ENCODE measurements at places on chromosomes 16 and 17.

DNA sequence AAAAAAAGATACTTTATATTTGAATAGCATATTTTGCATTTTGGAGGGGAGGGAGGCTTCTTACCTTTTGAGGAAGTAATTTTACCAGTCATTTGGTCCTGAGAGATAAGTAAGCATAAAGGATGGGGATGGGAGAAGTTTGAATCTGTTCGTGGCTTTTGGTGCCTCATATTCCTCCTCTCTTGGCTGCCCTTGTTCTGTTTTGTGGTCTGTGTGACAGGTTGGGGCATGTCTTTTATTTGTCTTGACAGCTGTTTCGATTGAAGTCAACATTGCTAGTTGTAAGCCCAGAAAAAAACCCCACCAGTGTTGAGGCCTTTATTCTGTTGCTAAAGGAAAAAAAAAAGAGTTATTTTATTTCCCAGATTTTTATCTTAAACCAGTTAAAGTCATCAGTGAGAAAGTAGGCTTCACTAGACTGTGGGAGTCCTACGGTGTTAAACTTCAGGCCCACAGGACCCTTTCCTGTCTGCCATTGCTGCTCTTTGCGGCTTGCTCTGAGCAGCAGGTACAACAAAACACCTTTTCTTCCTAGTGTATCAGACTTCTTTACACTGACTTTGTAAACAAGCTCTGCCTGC lies 11.4 kb downstream of the SLC7A6 start:
- peak; percentile 50 for DNase-seq

DNA sequence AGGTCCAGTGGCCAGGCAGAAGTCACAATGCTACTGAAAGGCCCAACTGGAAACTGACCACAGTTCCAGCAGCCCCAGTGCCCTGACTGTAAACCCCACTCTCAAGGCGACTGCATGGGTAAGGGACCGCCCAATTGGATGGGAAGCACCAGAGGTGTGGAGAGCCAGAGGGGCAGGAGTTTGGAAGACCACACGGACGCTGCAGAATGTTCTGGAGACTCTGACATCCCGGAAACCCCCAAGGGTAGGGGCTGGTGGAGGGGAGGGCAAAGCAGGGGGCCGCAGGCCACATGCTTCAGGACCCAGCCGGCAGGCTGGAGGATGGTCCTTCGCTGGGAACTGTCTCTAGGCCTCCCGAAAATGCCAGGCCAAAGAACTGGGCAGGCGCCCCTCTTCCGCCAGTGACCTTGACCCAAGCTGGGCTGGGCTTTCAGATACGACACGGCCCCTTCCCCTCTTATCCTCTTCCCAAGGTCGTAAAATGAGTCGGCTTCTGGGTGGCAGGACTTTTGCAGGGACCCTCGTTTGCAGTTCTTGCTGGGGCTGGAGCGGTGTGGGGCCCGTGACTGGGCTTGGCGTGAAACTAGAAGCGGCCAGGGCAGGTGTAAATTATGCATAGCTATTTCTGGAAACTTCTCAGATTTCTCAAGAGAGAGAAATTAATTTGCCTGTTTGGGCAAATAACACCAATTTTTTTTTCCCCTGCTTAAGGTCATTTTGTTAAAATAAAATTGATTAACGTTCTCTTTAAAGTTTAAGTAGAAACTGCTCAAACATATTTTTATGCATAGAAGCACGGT lies 110.2 kb downstream of the C16orf78 start:
- DNase-seq = no peak

DNA sequence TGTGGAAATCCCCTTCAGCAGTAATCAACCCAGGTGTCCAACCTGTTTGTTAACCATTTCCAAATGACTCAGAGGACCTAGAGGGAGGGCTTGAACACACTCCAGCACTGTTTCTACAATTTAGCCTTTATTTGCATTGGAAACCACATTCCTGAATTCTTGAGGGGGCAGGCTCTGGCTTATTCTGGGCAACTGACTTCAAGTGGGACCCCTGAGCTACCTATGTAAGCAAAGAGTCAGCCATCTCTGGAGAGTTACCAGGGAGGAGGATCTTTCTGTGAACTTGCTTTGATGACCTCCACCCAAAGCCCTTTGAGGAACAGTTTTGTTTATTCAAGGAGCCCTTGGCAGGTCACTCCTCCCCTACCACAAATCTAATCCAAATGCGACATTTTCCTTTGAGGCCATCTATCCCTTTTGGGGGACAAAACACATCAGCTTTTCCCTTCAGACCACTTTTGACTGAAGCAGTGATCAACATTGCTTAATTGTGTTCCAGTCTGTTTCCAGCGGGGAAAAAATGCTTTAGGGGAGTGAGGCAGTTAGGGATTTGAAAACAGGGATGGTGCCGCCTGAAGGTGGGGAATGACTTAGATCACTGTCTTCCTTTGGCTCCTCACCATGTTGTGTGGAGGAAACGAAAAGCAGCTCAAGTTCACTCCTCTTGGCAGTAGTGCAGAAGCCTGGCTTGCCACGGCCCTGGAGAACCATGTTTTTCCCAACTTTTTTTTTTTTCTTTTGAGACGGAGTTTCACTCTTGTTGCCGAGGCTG lies 46.2 kb downstream of the TUBD1 start:
- DNase-seq = peak; percentile 54

GRCh38 chr16:12095275-12096156 lies 119.0 kb downstream of the SNX29 start:
- DNase-seq = peak; percentile 61

DNA sequence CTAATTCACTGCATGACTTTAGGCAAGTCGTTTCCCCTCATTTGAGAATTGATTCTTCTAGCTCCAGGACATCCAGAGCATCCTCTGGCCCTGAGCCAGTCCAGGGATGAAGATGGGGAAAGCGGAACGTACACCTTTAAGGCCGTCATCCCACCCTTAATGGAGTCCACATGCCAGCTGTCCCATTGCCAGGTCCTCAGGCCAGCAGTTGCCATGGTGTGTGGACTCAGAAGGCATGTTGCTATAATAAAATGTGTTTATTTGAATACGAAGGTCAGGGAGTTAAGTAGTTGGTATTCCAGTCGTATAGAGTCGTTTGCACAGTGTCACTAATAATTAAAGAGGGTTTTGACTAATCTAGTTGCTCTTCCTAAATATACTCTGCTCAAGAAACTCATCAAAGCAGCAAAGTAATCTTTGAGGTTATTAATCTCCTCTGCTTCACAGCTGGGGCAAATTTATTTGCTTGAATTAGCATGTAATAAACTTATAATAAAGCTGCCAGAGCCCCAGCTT lies 30.4 kb downstream of the CCDC182 start:
- no peak for DNase-seq

DNA sequence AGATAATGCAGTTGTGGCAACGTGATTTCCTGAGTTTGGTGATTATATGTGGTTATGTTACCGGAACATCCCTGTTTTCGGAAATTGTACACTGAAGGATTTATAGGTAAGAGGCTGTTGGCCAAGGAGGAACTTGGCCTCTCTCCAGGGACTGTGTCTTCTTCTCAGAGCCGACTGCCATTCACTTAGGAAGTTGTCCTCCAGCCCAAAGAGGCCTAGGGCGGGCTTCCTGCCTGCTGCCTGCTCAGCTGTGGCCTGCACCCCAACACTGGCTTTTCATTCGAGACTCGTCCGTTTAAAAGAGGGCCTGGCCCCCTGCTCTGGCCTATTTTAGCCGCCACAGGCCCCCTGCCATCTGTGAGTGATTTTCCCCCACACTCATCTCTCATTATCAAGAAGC lies 64.3 kb downstream of the ZDHHC7 start:
- no peak for DNase-seq

- DNase-seq = peak; percentile 46
Measured at GRCh38 chr16:30947859-30948666, 805 bp upstream of the ORAI3 start.

DNA sequence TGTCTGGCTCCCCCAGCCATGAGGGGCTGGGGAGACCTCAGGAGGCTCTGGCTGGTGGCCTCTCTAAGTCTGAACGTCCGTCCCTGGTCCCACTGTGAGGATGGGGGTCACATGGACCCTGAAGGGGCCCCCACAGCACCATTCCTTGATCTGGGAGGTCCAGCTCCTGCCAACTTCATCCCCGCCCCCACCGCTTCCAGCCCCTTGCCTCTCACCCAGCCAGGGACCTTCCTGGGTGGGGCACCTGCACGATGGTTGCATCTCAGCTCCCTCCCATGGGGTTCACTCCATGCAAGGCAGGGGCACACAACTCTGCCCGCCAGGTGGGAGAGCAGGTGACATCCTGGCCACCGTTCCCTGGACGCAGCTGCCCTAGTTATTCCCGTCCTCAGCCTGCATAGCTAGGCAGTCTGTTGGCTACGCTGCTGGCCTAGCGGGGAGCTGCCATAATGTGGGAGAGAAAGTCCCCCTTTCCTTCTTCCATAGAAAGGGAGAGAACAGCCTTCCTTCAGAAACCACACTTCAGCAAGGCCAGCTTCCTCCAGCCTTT lies 217.9 kb upstream of the RPL38 start:
- DNase-seq = no peak

DNA sequence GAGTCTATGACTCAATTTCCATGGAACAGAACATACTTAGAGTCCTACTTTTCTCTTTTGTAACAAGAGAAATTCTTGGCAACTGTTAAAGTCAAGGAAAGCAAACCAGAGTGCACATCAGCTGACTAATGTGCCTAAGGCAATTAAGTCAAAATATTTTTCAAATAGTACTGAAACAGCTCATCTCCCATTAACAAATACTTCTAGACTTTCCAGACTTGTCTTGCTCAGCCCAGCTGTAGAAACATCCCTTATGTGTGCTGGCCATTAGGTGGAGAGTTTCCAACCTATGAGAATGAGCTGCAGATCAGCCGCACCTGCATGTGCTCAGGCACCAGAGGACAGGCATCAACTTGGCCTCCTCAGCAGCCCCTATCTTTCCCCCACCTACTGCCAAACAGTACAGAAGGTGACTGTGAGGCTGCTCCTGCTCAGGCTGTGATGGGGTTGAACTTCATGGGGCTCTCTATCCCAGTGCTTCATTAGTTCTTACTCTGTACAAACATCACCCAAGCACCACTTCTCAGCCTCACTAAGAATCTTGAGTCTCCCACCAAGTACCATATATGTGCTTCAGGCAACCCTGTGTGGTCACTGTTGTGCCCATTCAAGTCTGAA lies 32.2 kb downstream of the TEX2 start:
- DNase-seq = no peak

GRCh38 chr17:46193626-46194392 lies 580 bp upstream of the KANSL1 start:
- DNase-seq = peak; percentile 95

DNA sequence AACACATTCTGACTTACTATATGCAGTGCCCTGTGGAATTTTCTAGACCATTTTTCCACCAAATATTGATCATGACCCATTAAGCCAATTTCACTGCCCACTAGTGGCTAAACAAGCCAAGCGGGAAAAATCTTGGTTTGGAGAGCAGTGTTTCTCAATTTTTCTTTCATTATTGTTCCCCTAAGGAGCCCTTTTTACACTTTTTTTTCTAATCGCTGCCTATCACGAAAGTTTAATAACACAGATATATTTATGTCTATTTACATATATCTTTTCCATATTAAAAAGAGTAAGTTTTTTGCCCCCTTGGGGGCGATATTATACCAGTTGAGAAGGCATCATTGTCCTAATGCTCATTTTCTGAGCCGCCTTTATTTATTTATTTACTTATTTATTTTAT lies 10.8 kb upstream of the TLCD3B start:
- DNase-seq = peak; percentile 10

DNA sequence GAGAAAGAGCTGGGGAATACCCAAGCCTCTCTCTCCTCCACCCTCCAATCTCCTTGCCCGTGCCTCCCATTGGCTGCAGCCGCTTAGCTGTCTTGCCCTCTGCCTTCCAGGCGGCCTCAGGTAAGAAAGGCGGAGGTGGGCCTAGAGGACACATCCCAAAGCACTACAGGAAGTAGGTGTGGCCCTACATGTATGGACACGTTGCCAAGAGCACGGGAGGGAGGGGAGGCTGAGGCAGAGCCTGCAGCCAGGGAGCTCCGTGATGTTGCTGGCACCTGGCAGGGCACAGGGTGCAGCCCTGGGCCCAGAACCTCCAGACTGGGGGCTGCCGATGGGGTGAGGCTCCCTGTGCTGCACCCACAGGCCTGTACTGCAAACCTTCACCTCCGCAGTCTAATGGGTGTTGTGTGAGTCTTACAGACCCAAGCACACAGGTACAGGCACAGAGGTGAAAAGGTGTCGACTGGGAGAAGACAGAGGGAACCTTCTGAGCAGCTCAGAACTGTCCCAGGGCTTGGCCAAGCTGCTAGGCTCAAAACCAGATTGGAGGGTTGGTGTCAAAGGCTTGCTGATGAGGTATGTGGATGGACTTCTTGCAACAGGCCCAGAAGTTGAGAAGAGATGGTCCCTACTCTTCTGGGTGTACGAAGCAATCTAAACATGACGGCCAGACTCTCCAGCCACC lies 23.5 kb upstream of the FOXK2 start:
- peak; percentile 93 for DNase-seq

GRCh38 chr17:39553341-39553945 lies 54.3 kb downstream of the NEUROD2 start:
- no peak for DNase-seq

DNA sequence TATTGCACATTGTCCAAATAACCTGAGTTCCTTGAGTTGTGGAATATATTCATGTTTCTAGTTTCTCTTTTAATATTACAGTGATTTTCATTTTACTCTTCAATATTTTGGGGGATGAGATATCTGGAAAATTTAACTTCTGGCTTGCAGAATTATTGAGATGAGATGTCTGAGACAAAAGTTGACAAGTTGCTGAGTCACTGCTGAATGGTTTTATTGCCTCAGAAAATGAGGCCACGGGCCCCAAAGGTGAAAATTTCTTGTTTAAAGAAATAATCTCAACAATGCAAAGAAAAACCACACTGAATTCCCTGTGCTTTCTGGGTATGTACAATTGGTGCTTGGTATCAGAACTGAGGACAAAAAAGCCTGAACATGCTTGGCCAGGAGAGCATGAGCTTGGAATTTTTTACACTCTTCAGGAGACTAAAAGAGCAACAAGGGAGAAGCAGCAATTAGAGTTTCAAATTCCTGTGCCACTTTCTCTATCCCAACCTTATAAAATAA lies 129.2 kb upstream of the TOM1L1 start:
- DNase-seq = no peak

DNA sequence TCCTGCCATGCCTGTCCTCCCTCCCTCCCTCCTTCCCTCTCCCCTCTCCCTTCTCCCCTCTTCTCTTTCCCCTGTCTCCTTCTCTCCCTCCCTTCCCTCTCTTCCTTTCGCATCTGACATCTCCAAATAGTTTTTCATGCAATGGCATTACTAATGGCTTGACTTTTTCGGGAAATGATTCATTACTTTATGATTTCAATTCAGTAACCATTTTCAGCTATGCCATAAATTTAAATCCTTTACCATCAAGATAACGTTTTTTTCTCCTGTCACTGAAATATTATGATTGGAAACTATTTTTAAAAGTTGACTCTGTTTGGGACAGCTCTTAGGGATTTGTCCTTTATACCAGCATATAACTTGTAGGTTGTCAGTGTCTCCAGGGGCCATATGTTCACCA lies 201.0 kb downstream of the WWOX start:
- DNase-seq = no peak

- no peak for DNase-seq
Measured at GRCh38 chr17:281365-281999, 71.1 kb downstream of the RPH3AL start.
